A549 treated with Hydrocortisone at 1 μM for 4 hours (cell line): ENCODE measurements at places on chromosomes 5 and 9. TPM values are rescaled to one million over a fixed set of nuclear protein-coding genes. Genes with fewer than 3 reads are reported as not detected.

Gene GPR21
- not detected in 5 replicates for total RNA-seq

Gene DOCK8
- 0.20 to 0.46 TPM (median 0.37 TPM) in 5 replicates for total RNA-seq

Gene ANKRA2
- 9.2 to 13.1 TPM (median 11.7 TPM) in 5 replicates for total RNA-seq

Gene EDIL3
- 0.13 to 0.50 TPM (median 0.26 TPM) in 5 replicates for total RNA-seq

Gene SLC25A46
- total RNA-seq, result 25.5 to 34.8 TPM (median 29.5 TPM) in 5 replicates

Gene SPINK14
- total RNA-seq, result not detected in 5 replicates

Gene DMRT2
- total RNA-seq, result 0.17 TPM in 1 of 5 replicates, not detected in the others
